Activated T-helper 17 cell treated with anti-CD3 and anti-CD28 coated beads, Interleukin-2, amount 50 U/mL, for 72 hours (primary cell): ENCODE measurements at places on chromosomes 2 and 18.

DNA sequence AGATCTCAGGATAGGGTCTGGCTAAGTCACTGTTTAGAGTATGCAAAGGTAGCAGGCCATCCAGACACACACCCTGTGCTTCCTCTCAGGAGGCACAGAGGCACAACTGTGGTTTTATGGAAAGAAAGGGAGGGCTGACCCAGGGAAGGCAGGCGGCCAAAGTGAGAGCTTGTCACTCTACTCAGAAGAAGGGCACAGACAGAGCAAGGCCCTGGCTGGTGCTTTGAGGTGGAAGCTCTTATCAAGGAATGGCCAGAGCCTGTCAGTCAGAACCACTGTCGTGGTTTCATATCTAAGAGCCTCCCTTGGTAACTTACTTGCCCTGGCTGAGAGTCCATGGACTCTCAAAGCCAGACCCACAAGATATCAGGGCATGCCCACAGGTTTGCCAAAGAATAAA, 40.7 kb downstream of the SLC9A2 start:
- no peak for ATAC-seq

- ATAC-seq = no peak
Measured at GRCh38 chr2:40955042-40955441, 503.2 kb upstream of the SLC8A1 start.

DNA sequence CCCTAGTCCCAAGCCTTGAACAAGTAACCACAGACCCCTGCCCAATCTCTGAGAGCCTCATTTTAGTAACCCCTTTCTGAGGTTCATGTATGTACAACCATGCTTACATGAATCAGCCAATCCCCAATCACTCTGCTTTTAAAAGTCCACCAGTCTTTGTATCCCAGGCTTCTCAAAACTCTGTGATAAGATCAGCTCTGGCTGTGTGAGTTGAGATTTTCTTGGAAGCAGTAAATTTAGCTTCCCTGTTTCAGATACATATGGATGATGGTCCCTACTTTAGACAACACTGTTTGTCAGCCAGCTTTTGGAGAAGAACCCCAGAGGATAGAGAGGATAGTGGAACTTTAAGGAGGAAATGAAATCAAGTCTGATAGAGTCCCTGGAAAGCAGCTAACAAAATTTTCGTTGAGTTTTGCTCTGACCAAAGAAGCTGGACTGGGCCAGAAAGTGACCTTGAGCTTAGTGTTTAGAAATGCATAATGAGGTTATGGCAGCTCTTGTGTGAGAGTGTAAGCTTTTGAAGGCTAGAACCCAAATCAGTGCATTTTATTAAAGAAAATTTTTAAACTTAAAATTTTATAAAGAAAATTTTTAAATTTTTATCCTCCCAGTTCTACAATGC, 3.7 kb downstream of the ADNP2 start:
- no peak for ATAC-seq

GRCh38 chr2:195304310-195304709, 352.7 kb upstream of the SLC39A10 start:
- ATAC-seq = no peak

DNA sequence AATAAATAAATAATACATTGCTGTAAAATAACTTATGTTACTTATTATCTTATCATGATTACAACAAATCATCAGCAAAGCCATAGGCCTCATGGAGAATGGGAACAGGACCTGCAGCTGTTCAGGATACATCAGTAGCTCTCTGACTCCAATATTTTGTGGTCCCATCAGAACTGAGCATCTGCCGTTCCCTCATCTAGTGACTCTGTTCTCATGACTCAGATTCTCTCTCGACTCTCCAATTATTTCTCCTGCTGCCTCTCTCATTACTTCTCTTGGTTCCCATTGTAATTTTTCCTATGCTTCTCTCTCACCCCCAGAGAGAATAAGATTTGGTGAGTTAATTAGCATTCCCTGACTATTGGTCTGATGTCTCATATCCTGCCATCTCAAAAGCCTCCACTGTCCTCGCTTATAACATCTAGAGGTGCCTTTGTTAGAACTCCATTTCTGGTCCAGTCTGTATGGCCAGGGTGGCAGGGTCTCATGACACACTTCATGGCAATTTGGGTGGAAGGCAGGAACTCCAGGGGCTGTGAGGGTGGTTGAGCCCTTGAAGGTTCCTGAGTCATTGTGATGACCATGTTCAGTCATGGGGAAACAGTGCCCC, 78.0 kb upstream of the TANC1 start:
- ATAC-seq = no peak

DNA sequence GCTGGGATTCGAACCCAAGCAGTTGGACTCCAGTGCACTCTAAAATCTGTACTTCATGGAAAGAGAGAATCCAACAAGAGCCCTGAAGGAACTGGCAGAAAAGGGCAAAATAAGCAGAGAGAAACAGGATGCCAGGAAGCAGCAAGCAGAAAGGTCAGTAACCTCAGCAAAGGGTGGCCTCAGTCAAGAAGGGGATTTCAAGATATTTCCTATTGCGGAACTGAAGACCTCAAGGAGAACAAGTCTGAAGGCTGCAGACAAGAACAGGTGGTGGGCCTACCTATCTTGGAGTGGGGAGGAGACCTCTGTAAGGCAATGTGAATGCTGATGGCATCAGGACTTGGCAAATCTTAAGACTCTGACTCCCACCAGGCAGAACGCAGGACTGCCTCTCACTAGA, 20.1 kb upstream of the MREG start:
- no peak for ATAC-seq

DNA sequence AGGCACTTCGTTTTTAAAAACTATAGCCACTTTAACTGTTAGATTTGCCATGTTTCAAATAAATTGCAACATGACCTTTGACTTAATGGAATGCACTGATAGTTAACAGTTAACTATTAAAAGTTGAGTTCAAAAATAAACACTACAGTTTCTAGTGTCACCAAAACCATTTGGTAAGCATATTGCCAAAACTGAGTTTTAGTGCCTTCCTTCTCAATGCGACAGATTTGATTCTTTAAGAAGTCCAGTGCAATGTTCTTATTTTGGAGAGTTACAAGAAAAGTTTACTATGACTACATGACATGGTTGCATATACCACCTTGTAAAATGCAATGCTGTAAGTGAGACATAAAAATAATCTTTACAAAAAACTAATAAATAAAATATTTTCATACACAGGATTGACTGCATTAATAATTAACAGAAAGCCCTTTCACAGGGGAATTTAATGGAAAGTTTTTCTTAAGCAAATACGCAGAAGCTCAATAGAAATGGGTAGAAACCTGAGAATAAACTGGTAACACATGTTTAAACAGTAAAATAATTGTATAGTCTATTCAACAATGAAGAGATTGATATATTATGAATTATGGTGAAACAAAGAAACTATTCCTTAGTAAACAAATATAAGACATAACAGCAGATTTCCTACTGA, 53.8 kb downstream of the GRB14 start:
- no peak for ATAC-seq

- no peak for ATAC-seq
Measured at GRCh38 chr2:45137966-45138695, 128.9 kb upstream of the SIX2 start.

DNA sequence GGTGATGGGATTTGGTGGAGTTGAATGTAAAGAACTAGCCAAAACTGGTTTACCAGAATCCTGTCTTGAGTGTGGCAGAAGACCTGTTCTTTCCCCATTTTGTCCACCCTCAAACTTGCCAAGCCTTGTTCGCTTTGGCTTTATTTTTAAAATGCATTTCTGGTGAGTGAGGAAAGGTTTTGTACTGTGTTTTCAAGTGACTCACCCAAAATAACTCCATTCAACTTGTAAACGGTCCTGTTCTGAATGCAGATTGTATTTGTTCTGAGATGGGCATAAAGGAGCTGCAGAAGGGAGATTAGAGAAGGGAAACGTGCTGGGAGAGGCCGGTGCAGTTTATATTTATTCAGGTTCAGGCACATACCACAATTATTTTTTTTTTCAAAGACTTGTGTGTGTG, 5.3 kb upstream of the ITPRID2 start:
- no peak for ATAC-seq

GRCh38 chr2:48187503-48187902, 281.2 kb upstream of the FBXO11 start:
- no peak for ATAC-seq

GRCh38 chr2:30714811-30715709, 92.2 kb downstream of the CAPN13 start:
- ATAC-seq = peak; percentile 55

GRCh38 chr2:232038881-232039485, 77.5 kb downstream of the DIS3L2 start:
- ATAC-seq = no peak

- ATAC-seq = no peak
Measured at GRCh38 chr2:236833501-236834073, 252.1 kb upstream of the COPS8 start.

DNA sequence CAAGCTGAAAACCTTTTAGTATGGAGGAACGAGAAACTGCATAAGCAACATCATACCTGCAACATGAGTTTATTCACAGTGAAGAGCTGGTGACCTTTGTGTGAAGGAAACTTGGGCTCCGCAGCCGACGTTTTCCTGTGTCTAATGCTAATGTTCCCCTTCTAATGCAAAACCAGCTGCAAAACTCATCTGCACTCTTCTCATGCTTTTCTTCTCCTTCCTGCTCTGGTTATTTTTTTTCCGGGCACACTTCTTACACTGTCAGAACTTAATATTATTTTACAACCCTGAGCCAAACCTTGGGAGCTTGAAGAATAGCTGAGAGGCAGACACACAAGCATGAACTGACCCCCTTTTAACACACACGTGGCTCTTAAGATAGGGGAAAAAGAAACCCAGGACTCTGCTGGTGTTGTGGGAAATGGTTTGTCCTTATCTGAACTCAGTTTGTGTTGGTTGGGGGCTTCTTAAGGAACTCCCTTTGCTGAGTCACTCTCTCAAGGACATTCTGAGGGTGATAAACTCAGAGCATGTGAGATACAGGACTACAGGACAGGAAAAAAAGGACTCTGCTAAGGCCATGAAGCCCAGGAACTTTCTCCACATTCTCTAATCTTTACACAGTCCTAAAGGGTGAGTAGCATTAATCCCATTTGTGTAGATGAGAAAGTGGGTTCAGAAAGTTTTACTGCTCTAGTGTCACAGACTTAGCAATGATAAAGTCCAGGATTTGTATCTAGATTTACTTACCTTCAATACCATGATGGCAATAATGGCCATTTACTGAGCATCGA, 439.3 kb upstream of the TRIB2 start:
- no peak for ATAC-seq

DNA sequence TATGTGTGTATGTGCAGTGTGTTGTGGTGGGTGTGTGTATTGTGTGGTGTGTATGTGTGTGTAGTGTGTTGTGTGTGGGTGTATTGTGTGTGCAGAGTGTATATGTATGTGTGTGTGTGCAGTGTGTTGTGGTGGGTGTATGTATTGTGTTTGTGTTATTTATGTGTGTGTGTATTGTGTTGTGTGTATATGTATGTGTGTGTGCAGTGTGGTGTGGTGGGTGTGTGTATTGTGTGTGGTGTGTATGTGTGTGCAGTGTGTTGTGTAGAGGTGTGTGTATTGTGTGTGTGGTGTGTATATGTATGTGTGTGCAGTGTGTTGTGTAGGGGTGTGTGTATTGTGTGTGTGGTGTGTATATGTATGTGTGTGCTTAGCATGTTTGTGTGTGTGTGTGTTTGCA, 24.3 kb downstream of the ACKR3 start:
- no peak for ATAC-seq

DNA sequence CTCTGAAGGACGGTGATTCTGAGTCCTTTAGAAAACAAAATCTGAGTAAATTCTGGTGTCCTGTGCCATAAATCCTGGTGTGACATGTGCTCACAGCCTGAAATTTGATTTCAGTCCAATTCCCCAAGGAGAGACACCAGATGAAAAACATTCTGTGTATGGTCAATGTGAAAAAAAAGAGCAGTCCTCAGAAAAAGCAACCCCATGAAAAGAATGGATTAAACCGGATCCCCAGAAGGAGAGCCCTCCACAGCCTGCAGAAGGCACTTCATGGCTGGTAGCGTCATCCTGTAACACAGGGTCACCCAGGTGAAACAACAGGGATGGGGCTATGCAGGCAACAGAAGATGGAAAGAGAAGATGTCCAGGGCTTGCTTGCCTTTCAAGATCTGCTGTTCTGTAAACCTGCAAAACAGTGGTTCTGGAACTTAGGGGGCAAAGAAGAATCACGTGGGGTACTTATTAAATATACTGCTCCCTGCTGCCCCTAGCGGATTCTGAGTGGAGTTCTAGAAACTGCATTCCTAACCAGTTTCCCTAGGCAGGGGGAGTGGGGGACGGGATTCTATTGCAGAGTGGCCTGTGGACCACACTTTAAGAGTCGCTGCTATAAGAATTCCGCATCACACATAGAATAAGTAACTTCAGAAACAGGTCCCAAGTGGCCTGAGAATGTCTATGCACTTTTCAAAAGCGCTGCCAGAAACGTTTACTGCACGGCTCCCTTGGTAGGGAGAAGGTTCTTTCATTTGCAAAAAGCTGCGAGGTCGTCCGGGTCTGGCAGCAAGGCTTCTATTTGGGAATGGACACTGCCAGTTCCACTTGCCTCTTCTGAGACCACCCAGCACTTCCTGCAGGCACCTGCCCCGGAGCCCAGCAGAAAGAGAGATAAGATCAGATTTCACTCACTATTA, 118.9 kb upstream of the ARL5A start:
- ATAC-seq = peak; percentile 44

- ATAC-seq = no peak
Measured at GRCh38 chr2:151269798-151270568, 8.3 kb upstream of the RBM43 start.

DNA sequence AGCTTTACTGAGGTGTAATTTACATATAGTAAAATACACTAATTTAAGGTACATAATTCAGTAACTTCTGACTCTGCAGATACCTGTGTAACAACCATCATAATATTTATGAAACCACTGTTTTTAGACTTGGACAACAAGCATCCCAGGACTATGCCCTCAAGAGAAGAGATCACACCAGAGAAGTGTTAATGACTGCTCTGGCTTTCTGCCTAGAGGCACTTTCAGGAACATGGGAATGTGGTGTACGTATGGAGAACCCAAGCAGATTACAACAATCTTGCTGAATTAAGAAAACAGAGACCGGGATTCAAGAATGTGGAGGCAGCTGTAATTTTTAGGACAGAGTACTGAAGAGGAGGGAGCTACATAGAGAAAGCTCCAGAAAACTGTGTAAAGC, 475.2 kb downstream of the LPIN1 start:
- ATAC-seq = no peak

DNA sequence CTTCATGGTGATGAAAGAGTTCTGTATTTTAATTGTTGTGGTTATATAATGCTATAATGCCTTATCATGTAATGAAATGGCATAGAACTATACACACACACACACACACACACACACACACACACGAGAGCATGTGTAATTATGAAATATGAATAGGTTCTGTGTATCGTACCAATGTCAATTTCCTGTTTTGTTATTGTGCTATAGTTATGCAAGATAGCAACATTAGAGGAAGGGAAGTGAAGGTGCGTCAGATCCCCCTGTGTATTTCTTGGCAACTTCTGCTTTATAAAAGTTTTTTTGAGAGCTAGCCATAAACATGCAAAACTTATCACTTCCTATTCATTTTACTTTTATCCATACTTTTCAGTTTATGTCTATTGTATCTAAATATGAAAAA, 60.7 kb upstream of the ARHGAP15 start:
- no peak for ATAC-seq
